Muscle of back (tissue), 13 donors: ENCODE measurements at places on chromosomes 2 and 18. TPM values are rescaled to one million over a fixed set of nuclear protein-coding genes. Genes with fewer than 3 reads are reported as not detected.

The ALPP gene
- polyA plus RNA-seq: 0.07 TPM

The CRACDL gene
- 1.9 TPM for polyA plus RNA-seq

The EFR3B gene
- 3.5 TPM for polyA plus RNA-seq

The STARD6 gene
- polyA plus RNA-seq: not detected

The MYL1 gene
- 7,235 TPM for polyA plus RNA-seq

The MRPS5 gene
- 44.3 TPM for polyA plus RNA-seq

The ACVR1C gene
- 0.17 TPM for polyA plus RNA-seq

The TIMM21 gene
- polyA plus RNA-seq: 47.5 TPM

The SP140L gene
- polyA plus RNA-seq: 4.4 TPM

The CCL20 gene
- polyA plus RNA-seq: 0.36 TPM

The MALT1 gene
- polyA plus RNA-seq: 18.4 TPM

The CYRIA gene
- polyA plus RNA-seq: 8.9 TPM

The GPR75 gene
- 0.84 TPM for polyA plus RNA-seq

The TFPI gene
- polyA plus RNA-seq: 61.8 TPM

The VIT gene
- 4.1 TPM for polyA plus RNA-seq

The NETO1 gene
- not detected for polyA plus RNA-seq

The CD207 gene
- 0.87 TPM for polyA plus RNA-seq
